NCI-H2081 (cell line): ENCODE measurements at places on chromosomes 7 and 10.

DNA sequence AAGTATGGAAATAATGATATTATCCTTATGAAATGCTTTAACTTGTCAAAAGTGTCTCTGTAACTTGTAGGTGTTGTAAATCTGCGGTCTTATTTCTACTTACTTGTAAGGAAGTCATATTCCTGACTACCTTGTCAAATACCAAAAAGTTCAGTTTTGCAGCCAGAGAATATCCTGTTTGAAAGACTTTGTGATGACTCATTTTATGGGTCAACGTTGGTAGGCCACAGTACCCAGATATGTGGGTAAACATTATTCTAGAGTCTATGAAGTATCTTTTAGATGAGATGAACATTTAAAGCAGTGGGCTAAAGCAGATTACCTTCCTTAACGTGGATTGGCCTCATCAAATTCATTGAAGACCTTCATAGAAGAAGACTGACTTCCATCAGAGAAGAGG lies 195.3 kb downstream of the PPP1R9A start:
- DNase-seq: no peak

DNA sequence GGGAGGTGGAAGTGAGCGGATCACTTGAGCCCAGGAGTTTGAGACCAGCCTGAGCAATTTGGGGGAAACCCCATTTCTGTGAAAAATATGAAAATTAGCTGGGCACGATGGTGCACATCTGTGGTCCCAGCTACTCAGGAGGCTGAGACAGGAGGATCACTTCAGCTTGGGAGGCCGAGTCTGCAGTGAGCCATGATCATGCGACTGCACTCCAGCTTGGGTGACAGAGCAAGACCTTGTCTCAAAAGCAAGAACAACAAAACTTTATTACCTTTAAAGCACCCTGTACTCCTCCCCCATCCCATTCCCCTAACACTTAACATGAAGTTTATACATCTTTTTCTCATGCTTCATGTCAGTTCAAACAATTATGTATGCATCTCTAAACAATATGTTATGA lies 1.3 kb upstream of the TMEM248 start:
- no peak for DNase-seq

- no peak for DNase-seq
Measured at GRCh38 chr10:114808982-114809381, 12.6 kb upstream of the FHIP2A start.

GRCh38 chr10:115379064-115379463 lies 285.9 kb downstream of the ATRNL1 start:
- no peak for DNase-seq

- no peak for DNase-seq
Measured at GRCh38 chr10:111856631-111857030, 326.9 kb downstream of the GPAM start.

DNA sequence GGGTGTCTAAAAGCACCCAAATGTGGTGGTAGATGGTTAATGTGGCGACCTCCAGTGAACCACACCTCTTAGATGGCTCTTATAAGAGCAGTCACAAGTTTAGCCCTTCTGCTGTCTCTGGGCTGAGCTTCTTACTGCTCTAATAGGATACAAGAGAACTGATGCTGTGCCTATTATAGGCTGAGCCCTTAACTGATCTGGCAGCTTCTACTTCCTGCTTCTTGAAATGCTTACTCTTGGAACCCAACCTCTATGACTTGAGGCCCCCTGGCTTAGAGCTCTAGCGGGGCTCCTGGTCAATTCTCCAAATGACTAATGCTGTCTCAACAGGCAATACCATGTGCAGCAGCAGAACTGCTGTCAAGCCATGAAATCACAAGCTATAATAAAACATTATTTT lies 35.0 kb upstream of the LSM8 start:
- DNase-seq: no peak
